GM13976 (cell line): ENCODE measurements at places on chromosomes 12 and 14.

- DNase-seq, result peak; percentile 55
Observed at GRCh38 chr12:113425960-113426453, 3.8 kb downstream of the SDSL start.

DNA sequence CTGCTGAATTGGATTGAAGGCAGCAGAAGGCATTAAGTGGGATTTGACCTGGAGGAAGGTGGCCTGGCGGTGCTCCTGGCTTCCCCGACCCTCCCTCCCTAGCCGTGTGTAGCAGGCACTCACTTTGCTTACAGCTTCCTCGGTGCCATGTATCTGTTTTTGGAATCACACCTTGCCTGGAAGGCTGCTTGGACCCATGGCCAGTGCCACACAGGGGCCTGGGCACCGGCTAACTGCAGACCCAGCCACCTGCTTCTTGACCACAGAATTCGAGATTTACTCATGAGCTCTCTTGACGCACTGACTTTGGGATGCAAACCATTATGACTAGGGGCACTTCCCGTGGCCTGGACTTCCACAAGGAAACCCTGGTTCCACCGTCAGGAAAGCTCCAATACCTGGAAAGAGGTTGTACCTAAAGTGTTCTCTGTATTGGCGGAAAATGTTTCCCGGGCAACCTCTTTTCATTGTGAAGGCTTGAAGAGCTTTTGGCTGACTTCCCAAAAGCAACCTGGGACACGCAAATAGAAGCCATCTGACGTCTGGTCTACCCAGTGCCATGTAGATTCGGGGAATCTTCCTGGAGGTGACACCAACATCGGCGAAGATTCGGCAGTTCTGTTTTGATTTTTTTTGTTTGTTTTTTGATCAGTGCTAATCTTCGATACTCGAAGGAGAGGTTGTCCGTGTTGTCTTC, 125.6 kb upstream of the RTL1 start:
- DNase-seq, result no peak

GRCh38 chr12:41684997-41685396, 459.7 kb downstream of the GXYLT1 start:
- DNase-seq, result no peak

GRCh38 chr12:23634344-23634743, 315.1 kb downstream of the SOX5 start:
- DNase-seq, result no peak

GRCh38 chr12:96980991-96981414, 73.9 kb downstream of the NEDD1 start:
- DNase-seq, result no peak

GRCh38 chr14:104440297-104440956, 139.1 kb upstream of the C14orf180 start:
- no peak for DNase-seq

DNA sequence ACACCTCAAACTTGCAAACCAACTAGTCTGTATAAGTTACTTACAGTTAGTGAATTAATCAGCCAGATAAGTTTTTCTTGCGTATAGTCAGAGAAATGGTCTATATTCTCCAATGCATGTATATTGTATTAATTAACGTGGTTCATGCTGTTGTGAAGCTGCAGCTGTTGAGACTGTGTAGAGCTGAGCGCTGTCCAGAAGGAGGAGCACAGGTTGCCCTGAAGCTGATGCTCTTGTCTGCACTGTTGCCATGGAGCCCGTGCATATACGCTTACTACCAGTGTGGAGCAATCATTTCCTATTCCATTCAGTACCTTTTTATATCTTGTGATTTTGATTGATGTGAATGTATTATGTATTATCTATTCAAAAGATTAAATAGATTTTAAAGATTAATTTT, 74.3 kb upstream of the ARID2 start:
- DNase-seq, result no peak

- peak; percentile 16 for DNase-seq
Observed at GRCh38 chr12:108587826-108588225, 10.1 kb downstream of the TMEM119 start.

DNA sequence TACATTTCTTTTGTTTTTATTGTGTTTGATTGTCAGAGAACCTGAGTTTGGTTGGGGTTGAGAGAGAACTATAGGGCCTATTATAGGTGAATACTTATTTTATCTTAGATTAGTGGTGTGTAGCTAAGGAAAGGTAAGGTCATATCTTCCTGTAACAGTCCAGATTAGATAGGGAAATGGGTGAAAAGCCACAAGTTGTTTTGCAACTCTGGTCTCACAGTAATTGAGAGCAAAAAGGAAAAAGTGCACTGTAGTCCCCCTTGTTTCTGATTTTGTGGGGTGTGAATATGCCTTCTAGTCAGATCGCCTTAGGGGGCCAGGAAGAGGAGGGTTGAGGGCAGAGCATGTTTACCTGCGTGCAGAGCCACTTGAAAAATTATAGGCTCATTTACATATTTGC, 8.9 kb downstream of the MSRB3 start:
- DNase-seq, result no peak

DNA sequence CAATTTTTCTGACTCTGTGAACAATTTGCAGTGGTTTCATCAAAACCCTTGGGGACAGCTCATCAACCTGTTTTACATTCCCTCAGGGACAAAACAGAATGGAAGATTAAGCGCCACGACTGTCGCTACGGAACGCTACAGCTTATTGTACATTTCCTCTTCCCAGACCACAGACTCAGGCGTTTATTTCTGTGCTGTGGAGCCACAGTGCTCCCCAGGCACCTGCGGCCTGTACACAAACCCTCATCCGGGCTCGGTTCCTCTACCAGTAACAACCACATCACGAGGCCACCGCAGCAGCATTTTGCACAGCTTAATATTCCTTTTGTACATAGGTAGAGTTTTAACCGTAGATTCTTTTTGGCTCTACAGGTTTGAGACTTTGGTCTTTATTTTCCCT, 397.4 kb upstream of the OR4E1 start:
- peak; percentile 20 for DNase-seq

DNA sequence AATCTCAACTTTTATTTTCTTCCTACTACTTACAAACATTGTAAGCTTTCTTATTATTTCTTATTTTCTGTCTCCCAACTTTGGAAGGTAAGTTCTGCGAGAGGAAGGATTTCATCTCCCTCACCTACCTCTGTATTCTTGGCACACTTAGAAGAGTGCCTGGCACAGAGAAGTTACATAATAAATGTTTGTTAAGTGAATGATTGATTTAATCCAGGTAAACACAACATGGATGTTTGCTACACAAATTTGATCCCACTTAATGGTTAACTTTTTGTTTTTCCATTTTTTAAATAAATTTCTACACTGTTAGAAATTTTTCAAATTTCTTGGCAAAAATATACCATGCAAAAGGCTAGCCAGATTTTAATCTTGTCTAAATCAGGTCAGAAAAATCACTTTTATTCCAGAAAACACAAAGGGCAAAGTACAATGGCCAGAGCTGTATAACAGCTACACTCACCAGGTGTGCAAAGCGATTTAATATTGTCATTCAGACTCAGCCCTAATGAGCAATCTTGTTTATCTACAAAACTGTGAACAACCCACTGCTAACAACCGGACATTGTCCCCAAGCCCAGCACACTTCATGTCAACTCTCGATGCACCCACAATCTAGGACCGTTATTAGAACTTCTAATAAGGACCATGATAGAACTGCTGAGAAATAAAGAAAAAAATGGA, 222.1 kb upstream of the EEA1 start:
- no peak for DNase-seq

DNA sequence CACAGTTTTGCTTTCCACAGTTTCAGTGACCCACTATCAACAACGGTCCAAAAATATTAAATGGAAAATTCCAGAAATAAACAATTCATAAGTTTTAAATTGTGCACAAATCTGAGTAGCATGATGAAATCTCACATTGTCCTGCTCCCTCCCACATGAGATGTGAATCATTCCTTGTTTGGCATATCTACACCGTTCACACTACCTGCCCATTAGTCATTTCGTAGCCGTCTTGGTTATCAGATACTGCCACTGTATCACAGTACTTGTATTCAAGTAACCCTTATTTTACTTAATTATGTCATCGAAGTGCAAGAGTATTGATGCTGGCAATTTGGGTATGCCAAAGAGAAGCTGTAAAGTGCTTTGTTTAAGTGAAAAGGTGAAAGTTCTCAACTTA, 145.3 kb downstream of the SLC5A8 start:
- DNase-seq, result no peak

GRCh38 chr14:43900173-43900655, 606.9 kb downstream of the FSCB start:
- no peak for DNase-seq

GRCh38 chr14:101444116-101444515, 117.2 kb upstream of the DIO3 start:
- DNase-seq, result no peak

- DNase-seq, result no peak
Observed at GRCh38 chr12:4663971-4664505, 15.1 kb downstream of the NDUFA9 start.

- DNase-seq, result peak; percentile 61
Observed at GRCh38 chr12:7144414-7145120, 14.4 kb downstream of the CLSTN3 start.
